ENCODE measurements at places on chromosomes 6 and 20.

DNA sequence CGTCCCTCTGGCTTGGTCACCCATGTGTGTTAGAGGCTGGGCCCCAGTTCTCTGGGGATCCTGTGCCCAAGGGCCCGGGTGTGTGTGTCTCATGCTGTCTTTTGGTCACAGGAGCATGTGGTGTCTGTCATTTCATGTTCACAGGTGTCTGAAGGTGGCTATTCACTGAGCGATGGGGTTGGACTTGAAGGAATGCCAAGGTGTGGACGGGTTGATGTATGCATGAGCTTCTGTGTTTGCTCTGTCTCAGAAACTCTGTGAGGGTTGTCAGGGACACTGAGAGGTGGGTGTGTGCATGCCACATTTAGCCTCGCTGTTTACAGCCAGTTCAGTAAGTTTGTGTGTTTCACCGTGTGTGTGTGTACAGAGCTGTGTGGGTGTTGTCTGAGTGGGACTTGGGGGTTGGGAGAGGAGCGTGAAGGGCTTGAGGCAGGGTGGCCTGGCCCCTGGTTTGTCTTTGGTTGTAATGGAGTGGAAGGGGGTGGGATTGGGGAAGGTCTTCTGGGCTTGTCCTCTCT lies 1.2 kb downstream of the DDR1 start:
- H3K27ac ChIP-seq: no peak overlapping the region
- peaks cover 34% of the 10 kb centered on the region for H3K4me1 ChIP-seq
- no peak for DNase-seq
- H3K36me3 ChIP-seq: no peaks in the 10 kb centered on the region
- H3K27me3 ChIP-seq: no peaks in the 10 kb centered on the region

GRCh38 chr6:128554302-128554701 lies 33.9 kb upstream of the PTPRK start:
- no peaks in the 10 kb centered on the region for H3K36me3 ChIP-seq
- H3K4me1 ChIP-seq: peaks cover 3% of the 10 kb centered on the region
- no peak for DNase-seq
- no peak overlapping the region for H3K4me3 ChIP-seq

DNA sequence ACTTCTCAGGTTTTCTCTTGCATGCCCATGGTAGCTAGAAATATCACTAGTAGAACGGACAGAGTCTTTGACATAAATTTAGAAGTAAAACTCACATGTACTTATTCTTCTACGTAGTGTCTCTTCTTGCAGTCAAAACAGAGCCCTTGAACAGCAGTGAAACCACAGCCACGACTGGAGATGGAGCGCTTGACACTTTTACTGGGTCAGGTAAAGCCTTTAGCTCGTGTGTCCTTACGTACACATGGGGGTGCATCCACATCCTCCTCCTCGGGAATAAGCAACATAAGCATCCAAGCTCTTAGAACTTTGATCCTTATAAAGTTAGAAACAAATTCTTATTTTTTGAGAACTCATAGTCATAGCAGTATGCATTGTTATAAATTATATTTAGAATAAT lies 215.3 kb downstream of the EYA4 start:
- no peaks in the 10 kb centered on the region for H3K36me3 ChIP-seq
- H3K27ac ChIP-seq: no peak overlapping the region
- no peaks in the 10 kb centered on the region for H3K4me1 ChIP-seq
- H3K27me3 ChIP-seq: no peaks in the 10 kb centered on the region
- DNase-seq: no peak

- DNase-seq: no peak
- H3K27me3 ChIP-seq: no peaks in the 10 kb centered on the region
- H3K27ac ChIP-seq: no peak overlapping the region
Observed at GRCh38 chr6:17673543-17674254, 33.0 kb downstream of the NUP153 start.

- H3K27me3 ChIP-seq: peaks cover 35% of the 10 kb centered on the region
- peaks cover 5% of the 10 kb centered on the region for H3K36me3 ChIP-seq
- H3K4me1 ChIP-seq: peaks cover 3% of the 10 kb centered on the region
- peak; percentile 9 for DNase-seq
- H3K4me3 ChIP-seq: no peak within 1 kb of the TSS
Observed at GRCh38 chr6:36023996-36024795, at the start of gene SLC26A8. Gene SLC26A8 (minus strand): TSS chr6:36024641. CDS start chr6:36019707, 4,934 bp downstream.

GRCh38 chr6:14824060-14824459 lies 421.8 kb upstream of the JARID2 start:
- no peak overlapping the region for H3K27ac ChIP-seq
- no peaks in the 10 kb centered on the region for H3K36me3 ChIP-seq
- H3K4me1 ChIP-seq: peaks cover 5% of the 10 kb centered on the region
- H3K27me3 ChIP-seq: peaks cover 4% of the 10 kb centered on the region

GRCh38 chr6:155219299-155219698 lies 44.5 kb upstream of the CLDN20 start:
- H3K36me3 ChIP-seq: no peaks in the 10 kb centered on the region
- no peak for DNase-seq
- H3K4me1 ChIP-seq: peaks cover 8% of the 10 kb centered on the region
- no peak overlapping the region for H3K4me3 ChIP-seq

GRCh38 chr6:99219788-99220187 lies 129.7 kb downstream of the FAXC start:
- no peak overlapping the region for H3K27ac ChIP-seq
- no peak overlapping the region for H3K4me3 ChIP-seq
- no peaks in the 10 kb centered on the region for H3K4me1 ChIP-seq
- H3K36me3 ChIP-seq: no peaks in the 10 kb centered on the region

GRCh38 chr20:43789593-43789992 lies 62.8 kb upstream of the GTSF1L start:
- DNase-seq: no peak
- H3K27ac ChIP-seq: no peak overlapping the region
- peaks cover 3% of the 10 kb centered on the region for H3K4me1 ChIP-seq
- H3K36me3 ChIP-seq: peaks cover 3% of the 10 kb centered on the region
- no peak overlapping the region for H3K4me3 ChIP-seq

GRCh38 chr6:159213405-159213804 lies 44.2 kb downstream of the FNDC1 start:
- H3K27me3 ChIP-seq: no peaks in the 10 kb centered on the region
- H3K27ac ChIP-seq: no peak overlapping the region
- H3K4me1 ChIP-seq: no peaks in the 10 kb centered on the region
- H3K36me3 ChIP-seq: no peaks in the 10 kb centered on the region
- no peak for DNase-seq

- H3K4me1 ChIP-seq: peaks cover 10% of the 10 kb centered on the region
- H3K4me3 ChIP-seq: no peak overlapping the region
- H3K27me3 ChIP-seq: peaks cover 18% of the 10 kb centered on the region
- no peaks in the 10 kb centered on the region for H3K36me3 ChIP-seq
- DNase-seq: no peak
Observed at GRCh38 chr6:81816380-81816779, 63.9 kb upstream of the TENT5A start.

- no peak for DNase-seq
- no peak overlapping the region for H3K27ac ChIP-seq
- no peaks in the 10 kb centered on the region for H3K4me1 ChIP-seq
- no peaks in the 10 kb centered on the region for H3K36me3 ChIP-seq
- no peak overlapping the region for H3K4me3 ChIP-seq
- H3K27me3 ChIP-seq: no peaks in the 10 kb centered on the region
Observed at GRCh38 chr6:165725201-165725600, 62.2 kb upstream of the PDE10A start.

DNA sequence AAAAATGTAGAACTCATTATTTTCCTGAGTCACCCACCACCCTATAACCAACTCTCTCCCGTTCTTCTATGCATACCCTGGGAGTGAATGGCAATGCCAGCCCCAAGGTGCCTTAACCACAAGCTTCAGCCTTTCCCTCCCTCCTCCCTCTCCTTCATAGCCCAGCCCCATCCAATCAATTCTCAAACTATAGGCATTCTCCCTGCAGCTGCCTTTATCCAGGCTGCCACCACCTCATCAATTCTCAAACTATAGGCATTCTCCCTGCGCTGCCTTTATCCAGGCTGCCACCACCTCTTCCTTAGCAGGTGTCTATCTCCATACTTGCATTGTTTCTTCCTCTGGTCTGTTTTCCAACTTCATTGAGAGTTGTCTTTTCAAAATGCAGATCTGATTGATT lies 77.1 kb downstream of the PLEKHG1 start:
- H3K27me3 ChIP-seq: peaks cover 10% of the 10 kb centered on the region
- no peak overlapping the region for H3K4me3 ChIP-seq
- no peak for DNase-seq

- peaks cover 20% of the 10 kb centered on the region for H3K4me1 ChIP-seq
- no peak overlapping the region for H3K4me3 ChIP-seq
- H3K27ac ChIP-seq: no peak overlapping the region
- DNase-seq: no peak
Observed at GRCh38 chr6:52420668-52421358, 671 bp downstream of the EFHC1 start.

- DNase-seq: peak; percentile 5
- H3K4me1 ChIP-seq: peaks cover 16% of the 10 kb centered on the region
- H3K36me3 ChIP-seq: no peaks in the 10 kb centered on the region
- peak overlapping the region; percentile 84 for H3K4me3 ChIP-seq
Observed at GRCh38 chr6:107490566-107491137, 735 bp downstream of the SOBP start.

DNA sequence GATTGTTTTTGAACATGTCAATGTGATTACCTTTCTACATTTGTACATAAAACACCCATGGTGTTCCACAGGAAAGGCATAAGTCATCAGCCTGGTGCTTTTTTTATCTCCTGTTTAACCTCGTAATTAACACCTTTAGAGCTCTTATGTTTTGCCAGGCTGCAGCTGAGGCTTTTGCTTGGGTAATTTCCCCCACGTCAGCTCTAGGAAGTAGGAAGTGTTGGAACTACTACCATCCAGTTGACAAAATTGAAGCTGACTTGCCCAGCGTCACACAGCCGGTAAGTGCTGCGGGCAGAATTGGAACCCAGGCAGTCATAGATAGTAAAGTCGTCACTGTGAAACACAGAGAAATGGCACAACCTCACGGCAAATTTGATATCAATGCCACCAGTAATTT lies 86.6 kb upstream of the BMP2 start:
- no peaks in the 10 kb centered on the region for H3K4me1 ChIP-seq
- no peak overlapping the region for H3K4me3 ChIP-seq
- H3K36me3 ChIP-seq: no peaks in the 10 kb centered on the region
- DNase-seq: no peak

- peaks cover 10% of the 10 kb centered on the region for H3K4me1 ChIP-seq
- peaks cover 59% of the 10 kb centered on the region for H3K27me3 ChIP-seq
- H3K36me3 ChIP-seq: no peaks in the 10 kb centered on the region
- H3K27ac ChIP-seq: no peak overlapping the region
- no peak for DNase-seq
- H3K4me3 ChIP-seq: no peak overlapping the region
Observed at GRCh38 chr6:47302043-47302442, 7.7 kb downstream of the TNFRSF21 start.

DNA sequence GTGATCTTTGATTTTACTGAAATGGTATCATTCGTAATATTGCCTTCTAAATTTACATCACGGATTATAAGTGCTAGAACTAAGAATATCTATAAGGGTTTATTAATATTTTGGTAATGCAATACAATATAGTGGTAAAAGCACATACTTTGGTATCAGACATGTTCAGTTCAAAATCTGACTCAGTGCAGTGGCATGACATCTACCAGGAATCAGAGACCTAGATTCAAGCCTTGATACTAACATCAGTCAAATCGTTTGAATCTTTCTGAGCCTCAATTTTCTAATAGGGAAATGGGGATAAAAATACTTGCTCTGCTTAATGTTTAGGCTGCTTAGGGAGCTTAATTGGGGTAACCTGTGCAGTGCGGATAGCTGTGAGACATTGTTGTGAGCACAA lies 488.0 kb downstream of the BCKDHB start:
- H3K36me3 ChIP-seq: no peaks in the 10 kb centered on the region
- no peak for DNase-seq
- peaks cover 22% of the 10 kb centered on the region for H3K27me3 ChIP-seq
- no peak overlapping the region for H3K4me3 ChIP-seq
- no peak overlapping the region for H3K27ac ChIP-seq
- H3K4me1 ChIP-seq: no peaks in the 10 kb centered on the region

GRCh38 chr6:19694697-19695096 lies 142.5 kb upstream of the ID4 start:
- no peak overlapping the region for H3K27ac ChIP-seq
- H3K36me3 ChIP-seq: no peaks in the 10 kb centered on the region
- peaks cover 23% of the 10 kb centered on the region for H3K27me3 ChIP-seq
- H3K4me1 ChIP-seq: no peaks in the 10 kb centered on the region
- DNase-seq: no peak
- H3K4me3 ChIP-seq: no peak overlapping the region

- peak within 1 kb of the TSS; percentile 82 for H3K4me3 ChIP-seq
- DNase-seq: peak; percentile 59
- no peak within 1 kb of the TSS for H3K27ac ChIP-seq
- H3K27me3 ChIP-seq: peaks cover 63% of the 10 kb centered on the region
- H3K4me1 ChIP-seq: peaks cover 8% of the 10 kb centered on the region
Observed at GRCh38 chr20:3239026-3239866, at the start of gene SLC4A11. Gene SLC4A11 (minus strand): TSS chr20:3239190. CDS start chr20:3239137, 53 bp downstream.

DNA sequence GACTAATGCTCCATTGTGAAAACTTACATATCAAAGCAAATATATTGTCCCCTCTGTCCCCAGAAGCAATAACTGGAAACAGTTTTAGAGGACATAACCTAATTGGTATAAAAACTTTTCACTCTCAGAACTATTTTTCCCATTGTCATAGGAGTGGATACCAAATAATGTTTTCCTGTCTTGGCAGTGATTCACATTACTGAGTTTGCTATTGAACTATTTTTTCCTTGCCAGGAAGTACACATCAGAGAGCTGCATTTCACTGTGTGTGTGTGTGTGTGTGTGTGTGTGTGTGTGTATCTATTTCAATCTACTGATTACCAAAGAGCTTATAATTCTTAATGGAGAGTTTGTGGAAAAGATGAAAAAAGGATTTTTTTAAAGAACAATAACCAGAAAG lies 45.4 kb downstream of the AKAP12 start:
- no peak for DNase-seq
- H3K36me3 ChIP-seq: no peaks in the 10 kb centered on the region
- peaks cover 30% of the 10 kb centered on the region for H3K27me3 ChIP-seq
- H3K4me3 ChIP-seq: no peak overlapping the region
- H3K27ac ChIP-seq: no peak overlapping the region

DNA sequence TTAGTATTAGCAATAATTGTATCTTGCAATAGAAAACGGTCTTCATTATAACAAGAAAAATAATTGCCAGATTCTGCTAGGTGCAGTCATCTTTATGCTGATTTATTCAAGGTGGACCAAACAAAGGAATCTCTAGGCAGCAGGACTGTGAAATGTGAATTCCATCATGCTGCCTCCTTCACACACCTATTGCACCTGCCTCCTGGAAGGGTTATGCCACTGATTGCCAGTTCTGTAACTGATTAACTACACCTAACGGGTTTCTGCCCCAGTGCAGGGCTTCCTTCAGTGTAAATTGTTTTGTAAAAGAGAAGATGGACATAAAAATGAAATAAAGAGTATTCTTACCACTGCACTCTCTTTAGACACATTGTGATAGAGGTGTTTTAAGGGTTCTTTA lies 96.1 kb downstream of the FOXO3 start:
- H3K27me3 ChIP-seq: no peaks in the 10 kb centered on the region
- no peak for DNase-seq
- H3K4me3 ChIP-seq: no peak overlapping the region
- H3K4me1 ChIP-seq: peaks cover 24% of the 10 kb centered on the region

GRCh38 chr20:2688041-2688591 lies 4.5 kb upstream of the EBF4 start:
- DNase-seq: peak; percentile 81
- no peak overlapping the region for H3K27ac ChIP-seq
- peaks cover 24% of the 10 kb centered on the region for H3K27me3 ChIP-seq
- no peak overlapping the region for H3K4me3 ChIP-seq

GRCh38 chr20:22623211-22623610 lies 38.8 kb upstream of the FOXA2 start:
- H3K4me1 ChIP-seq: no peaks in the 10 kb centered on the region
- no peaks in the 10 kb centered on the region for H3K36me3 ChIP-seq
- DNase-seq: no peak
- H3K27me3 ChIP-seq: no peaks in the 10 kb centered on the region

- peaks cover 7% of the 10 kb centered on the region for H3K27me3 ChIP-seq
- DNase-seq: no peak
- H3K4me3 ChIP-seq: no peak overlapping the region
- H3K36me3 ChIP-seq: peaks cover 3% of the 10 kb centered on the region
Observed at GRCh38 chr6:119620846-119621555, 271.4 kb upstream of the MAN1A1 start.

All from activated naive CD8-positive, alpha-beta T cell treated with anti-CD3 and anti-CD28 coated beads for 36 hours (primary cell).